Activated T-helper 9 cell treated with anti-CD3 and anti-CD28 coated beads, Interleukin-2, amount 50 U/mL, for 16 hours (primary cell): ENCODE measurements at places on chromosomes 13 and 19.

DNA sequence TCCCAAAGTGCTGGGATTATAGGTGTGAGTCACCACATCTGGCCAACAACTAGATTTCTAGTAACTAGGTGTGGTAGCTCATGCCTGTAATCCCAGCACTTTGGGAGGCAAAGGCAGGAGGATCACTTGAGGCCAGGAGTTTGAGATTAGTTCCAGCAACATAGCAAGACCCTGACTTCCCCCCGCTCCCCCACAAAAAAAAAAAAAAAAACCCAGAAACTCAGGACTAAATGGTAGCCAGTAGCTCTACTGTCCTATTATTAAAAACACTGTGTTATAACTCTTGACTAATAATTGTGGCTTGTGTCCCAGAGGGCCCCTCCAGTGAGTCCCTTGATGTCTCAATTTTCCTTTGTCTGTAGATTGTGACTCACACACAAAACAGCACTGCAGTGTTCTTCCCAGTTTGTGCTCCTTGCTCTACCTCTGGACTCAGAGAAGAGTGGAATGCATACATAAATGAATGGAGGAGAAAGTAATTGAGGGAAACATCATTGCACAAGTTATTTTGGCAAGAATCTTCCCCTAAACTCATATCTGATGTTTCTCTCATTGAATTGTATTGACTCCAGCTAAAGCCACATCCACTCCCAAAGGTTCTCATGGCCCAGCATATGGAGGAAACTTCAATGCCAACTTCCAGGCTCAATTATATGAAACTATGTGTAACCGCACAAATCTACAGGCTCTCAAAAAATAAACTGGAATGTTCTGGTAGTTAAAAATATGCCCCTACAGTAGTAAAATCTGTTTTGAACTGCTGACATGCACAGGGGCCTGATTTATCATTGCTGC lies 8.8 kb downstream of the TPT1 start:
- no peak for DNase-seq

DNA sequence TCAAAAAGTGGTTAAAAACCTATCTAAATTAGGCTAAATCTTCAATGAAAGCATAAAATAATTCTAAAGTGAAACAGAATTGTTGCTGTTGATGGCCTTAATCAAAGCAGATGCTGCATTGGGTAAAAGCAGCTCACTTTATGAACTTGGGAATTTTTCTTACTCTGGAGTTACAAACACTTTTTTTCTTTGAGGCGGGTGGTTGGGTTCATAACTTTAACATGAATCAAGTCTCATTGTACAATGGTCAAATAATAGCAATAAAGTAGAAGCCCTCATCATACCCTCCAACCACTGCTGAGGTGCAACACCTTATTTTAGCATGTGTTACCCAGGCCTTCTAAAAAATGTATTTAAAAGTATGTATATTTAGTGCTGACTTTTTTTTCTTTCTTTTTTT lies 29.1 kb downstream of the NUP58 start:
- no peak for DNase-seq

DNA sequence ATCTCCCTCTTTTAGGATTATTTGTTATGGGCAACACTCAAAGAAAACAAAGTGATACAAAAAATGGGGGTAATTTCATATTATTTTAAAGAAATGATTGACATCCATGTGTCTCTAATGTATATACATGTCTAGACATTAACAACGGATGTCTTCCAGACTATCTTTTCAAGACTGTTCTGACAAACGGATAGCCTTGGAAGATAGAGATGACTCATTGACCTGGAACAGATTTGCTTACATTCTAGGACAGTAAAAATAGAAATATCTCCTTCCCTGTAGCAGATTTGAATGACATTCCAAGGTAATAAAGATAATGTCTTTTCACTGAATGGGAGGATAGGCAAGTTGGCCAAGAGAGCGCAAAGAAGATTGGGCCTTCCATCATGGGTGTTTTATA lies 26.2 kb upstream of the SLITRK6 start:
- no peak for DNase-seq

DNA sequence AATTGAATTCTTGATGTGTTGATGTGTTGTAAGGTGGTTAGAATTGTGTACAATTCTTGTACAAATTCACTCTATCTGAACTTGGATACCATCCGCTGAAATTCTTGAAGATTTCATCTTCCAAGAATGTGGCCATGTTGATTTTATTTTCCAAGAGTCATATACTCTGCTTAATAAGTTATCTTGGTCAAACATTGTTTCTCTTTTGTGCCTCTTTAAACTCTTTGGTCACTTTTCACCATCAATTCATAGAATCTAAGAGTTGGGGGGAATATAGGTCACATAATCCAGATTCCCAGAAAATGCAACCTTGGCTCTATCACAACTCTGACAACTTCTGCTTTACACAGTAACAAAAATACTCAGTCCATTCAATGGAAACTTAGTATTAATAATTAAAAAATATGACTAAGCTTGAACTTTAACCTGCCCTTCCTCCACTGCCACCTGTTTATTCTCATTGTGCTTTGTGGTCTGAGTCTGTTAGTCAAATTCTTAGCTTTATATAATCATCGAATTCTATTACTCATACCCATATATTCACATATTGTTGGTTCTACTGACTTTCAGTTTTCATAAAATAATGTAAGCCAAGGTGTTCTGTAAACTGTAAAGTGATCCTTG lies 373.2 kb downstream of the LMO7 start:
- no peak for DNase-seq

DNA sequence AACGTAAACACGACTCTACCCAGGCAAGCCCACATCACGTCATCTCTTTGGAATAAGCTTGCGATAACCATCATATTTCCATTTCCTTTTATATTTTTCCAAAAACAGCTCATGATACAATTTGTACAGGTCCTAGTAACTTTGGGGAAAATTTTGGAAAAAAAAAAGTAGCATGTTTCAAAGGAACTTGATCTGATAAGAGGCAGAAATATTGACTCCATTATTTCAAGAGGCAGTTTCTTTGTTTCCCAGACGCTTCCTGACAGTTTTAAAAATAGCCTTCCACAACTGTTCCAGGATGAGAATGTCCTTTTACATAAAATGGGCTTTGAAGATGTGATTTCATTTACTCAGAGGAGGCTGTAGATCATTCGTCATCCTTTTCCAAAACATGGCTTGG lies 23.1 kb downstream of the KLF2 start:
- no peak for DNase-seq

GRCh38 chr13:59409211-59409610 lies 754.5 kb downstream of the DIAPH3 start:
- DNase-seq: no peak

- no peak for DNase-seq
Measured at GRCh38 chr13:97573011-97573410, 139.0 kb downstream of the RAP2A start.
